ENCODE measurements at places on chromosomes 3 and 15. TPM values are rescaled to one million over a fixed set of nuclear protein-coding genes. Genes with fewer than 3 reads are reported as not detected.

DNA sequence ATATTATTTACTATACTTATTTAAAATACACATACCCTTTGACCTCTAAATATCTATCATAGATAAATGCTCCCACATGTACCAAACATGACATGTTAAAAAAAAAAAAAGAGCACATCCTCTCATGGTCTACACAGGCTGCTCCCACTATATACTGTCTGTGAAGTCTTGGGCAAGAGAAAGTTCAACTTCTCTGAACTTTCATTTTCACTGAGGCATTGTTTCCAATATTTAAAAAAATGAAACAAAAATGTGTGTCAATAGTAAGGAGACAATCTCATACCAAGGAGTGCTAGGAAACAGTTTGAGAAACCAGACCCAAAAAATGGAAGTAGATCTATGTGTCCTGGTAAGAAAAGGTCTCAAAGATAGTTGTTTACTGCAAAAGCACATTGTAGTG is 29.3 kb downstream of the SLC4A7 start:
- no peak for DNase-seq

DNA sequence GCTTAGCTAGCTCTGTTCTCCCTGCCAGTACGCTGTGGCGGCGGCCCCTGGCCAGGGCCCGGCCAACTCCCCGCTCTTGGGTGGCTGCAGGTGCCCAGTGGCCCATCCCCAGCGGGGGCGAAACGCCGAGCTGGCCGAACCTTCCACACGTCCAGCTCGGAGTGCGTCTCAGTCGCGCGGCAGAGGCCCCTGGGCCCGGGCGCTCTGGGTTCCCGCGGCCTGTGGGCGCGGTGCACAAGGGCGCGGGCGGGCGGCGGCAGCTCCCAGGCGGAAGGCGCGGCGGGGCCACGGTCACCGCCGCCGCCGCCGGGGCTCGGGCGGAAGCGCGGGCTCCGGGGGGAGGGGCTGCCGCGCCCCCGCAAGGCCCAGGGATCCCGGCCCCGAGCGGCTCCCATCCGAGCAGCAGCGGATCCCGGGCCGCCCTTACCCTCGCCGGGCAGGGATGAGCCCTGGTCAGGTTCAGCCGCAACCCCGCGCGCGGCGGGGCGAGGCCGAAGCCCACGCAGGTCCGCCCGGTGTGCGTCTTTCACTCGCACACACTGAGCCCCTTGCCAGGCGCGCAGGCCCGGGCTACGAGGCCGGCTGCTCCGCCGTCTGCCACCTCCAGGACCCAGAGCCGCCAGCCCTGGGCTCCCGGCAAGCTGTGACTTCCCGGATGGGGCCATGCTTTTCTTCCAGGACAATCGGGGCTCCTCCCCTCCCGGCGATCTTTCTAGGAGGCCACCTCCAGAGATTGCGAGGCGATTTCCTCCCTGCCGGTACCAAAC is 54.2 kb downstream of the CCDC54 start:
- peak; percentile 76 for DNase-seq

DNA sequence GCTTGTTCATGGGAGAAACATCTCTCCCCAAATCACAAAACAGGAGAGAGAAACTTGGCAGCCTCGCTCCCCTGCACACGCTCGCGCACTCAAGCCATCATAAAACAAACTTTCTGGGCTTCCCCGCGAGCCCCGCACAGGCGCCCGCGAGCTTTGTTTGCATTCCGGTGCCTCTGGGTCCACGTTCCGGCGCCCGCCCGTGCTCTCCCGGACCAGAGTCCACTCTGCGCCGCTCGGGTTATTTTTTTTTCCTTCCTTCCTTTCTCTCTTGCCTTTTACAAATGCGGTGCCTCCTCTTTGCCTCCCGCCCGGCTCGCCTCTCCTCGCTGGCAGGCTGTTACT is 363 bp downstream of the MAGI1 start:
- no peak for DNase-seq

DNA sequence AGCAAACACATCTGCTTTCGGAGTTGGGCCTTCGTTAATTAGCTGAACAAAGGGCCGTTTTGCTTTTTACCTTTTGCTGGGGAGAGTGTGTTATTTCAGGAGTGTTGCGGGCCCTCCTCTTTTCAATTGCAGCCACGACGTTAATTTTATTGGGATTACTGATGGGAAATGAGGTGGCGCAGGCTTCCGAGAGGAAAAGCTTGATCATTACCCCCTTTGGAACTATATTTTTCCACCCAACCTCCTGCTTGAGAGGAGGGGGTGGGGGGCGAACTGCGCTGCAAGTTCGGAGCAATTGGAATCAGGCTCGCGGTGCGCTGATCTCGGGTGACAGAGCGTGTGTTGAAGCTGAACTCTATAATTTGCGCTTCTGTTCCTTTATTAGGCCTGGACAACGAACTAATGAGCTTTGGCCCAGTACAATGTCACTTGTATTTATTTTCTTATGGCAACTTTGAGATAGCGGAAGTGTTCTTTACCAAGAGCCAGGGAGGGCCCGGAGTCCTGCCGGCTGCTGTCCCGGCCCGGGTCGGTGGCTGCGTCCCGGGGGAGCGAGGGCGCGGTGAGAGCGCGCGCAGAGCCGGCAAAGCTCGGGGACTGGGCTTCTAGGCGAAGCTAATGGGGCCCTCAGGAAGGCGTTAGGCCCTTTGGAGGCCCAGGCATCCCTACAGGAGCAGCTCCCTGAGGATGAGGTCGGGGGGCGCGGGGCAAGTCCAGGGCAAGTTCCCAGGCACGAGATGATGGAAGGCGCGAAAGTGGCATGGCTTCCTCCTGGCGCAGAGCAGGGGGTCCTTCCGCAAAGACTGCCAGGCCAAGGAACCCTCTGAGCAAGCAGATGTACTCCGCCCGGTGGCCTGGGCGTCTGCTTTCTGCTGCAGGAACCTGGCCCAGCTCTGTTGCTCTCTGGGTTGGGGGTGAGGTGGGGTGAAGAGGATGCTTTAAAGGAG is 12.9 kb downstream of the NR2F2 start:
- DNase-seq = peak; percentile 4

GRCh38 chr3:63943678-63944077 is 31.5 kb upstream of the SCAANT1 start:
- no peak for DNase-seq

GRCh38 chr3:39291903-39292329 is 12.1 kb upstream of the CX3CR1 start:
- peak; percentile 52 for DNase-seq

- DNase-seq = no peak
Observed at GRCh38 chr3:25226747-25227146, 201.3 kb upstream of the RARB start.

DNA sequence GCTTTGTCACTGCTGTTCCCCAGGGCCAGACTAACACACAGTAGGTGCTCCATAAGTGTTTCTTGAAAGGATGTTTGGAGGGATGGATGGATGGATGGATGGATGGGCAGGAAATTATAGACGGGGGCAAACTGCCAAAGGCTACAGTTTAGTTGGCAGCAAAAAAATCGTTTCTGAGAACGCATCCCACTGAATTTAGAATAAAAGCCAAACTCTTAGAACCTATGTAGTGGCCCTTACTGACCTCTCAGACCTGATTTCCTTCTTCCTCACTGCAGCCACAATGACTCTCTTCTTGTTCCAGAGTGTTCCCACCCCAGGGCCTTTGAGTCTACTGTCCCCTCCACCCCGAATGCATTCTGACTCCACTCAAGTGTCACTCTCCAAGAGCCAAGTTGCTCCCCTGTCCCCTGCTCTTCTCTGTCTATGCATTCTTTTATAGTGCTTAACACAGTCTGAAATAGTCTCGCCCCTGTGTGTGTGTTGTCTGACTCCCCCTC is 5.2 kb upstream of the GATA2 start:
- DNase-seq = no peak

GRCh38 chr15:65948383-65948782 is 79.1 kb downstream of the RAB11A start:
- DNase-seq = no peak

DNA sequence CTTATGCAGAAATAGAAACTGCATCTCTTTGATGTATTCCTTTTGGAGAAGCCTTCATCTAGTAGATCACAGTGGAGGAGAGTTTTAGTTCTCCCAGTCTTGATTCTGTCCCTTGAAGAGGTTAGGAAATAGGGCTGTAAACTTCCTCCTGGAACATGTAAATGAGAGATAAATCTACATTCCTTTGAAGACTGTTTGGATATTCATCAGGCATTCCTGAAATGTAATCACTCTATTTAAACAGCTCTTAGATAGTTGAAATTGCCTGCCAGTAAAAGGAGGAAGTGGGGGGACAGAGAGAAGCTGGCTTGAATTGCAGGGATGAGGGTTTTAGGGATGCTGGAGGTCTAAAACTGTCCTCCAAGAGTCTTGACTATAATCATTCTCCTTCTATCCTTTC is 254.3 kb upstream of the LRRC3B start:
- DNase-seq = no peak

GRCh38 chr3:45555086-45555591 is 39.4 kb upstream of the LIMD1 start:
- DNase-seq = no peak

GRCh38 chr3:45547764-45548680 is 46.5 kb upstream of the LIMD1 start:
- peak; percentile 5 for DNase-seq

GRCh38 chr15:81092559-81092902 is 41.5 kb upstream of the CFAP161 start:
- DNase-seq = no peak

GRCh38 chr15:98039596-98039995 is 79.1 kb downstream of the ARRDC4 start:
- DNase-seq = no peak

GRCh38 chr3:32564195-32564594 is 6.5 kb downstream of the DYNC1LI1 start:
- no peak for DNase-seq

DNA sequence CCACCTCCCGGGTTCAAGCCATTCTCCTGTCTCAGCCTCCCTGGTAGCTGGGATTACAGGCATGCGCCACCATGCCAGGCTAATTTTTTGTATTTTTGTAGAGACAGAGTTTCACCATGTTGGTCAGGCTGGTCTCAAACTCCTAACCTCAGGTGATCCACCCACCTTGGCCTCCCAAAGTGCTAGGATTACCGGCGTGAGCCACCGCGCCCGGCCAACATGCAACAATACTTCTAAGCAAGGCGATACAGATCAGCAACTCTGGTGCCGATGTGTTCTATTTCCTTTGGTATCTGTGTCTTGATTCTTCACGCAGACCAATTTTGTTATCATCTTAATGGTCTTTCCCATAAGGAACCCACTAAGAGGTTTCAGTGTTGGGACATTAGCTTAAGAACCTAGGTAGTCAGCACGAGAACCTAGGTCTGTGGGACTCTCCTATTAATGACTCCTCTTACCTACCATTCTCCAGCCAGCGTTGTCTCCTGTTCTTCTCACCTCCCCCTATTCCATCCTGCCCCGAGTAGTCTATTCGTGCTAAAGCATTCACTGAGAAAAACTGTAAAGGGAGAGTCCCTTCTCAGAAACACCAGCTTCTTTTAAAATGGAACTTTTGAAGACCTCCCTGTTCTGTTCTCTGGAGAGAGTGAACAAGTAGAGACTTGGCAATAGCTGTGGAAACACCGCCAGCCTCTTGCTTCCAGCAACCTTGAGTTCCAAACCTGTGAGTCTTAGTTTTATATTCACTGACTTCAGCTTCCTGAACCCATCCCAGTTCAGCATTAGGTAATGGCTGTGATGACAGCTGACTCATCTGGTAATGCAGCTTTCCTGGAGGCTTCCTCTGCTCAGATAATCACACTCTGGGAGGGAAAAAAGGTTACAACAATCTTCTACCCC is 61.2 kb downstream of the TSC22D2 start:
- DNase-seq = peak; percentile 63

- DNase-seq = no peak
Observed at GRCh38 chr3:6132684-6133432, 728.1 kb upstream of the GRM7 start.

DNA sequence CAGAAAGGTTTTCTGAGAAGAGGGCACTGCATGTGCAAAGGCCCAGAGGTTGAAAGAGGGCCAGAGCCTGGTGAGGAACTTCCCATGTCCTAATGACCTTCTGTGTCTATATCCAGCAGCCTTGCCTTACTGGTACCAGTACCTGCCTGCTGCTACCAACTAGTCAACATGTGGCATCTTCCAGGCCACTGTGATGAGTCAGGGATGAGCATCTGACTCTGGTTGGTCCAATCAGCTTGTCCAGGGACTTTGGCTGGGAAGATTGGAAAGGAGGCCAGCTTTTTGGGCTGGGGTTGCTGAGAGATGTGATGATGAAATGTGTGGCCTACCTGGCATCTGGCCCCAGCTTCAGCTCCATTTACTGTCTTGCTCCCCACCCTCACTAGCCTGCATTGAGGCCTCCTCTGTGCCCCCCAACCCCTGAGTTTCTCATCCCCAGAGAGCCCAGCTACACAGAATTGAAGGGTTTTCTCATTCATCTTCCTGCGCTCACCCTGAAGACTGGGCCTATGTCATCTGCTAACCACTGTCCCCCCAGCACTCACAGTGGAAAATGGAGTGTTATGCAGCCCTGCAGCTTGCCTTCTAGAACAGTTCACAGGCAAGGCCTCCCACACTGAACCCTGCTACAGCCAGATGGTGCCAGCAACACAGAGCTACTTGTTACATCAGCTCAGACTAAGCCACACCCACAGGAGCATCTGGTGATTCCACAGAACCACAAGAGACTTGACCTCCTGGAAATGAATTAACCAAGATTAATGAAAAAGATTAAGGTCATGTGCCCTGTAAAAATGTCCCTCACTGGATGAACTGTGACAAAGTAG is 1.3 kb upstream of the TWF2 start:
- DNase-seq = peak; percentile 47

The CCDC71 gene
- total RNA-seq = 10.4 TPM

The ADGRG7 gene
- 2.7 TPM for total RNA-seq

The DAZL gene
- total RNA-seq = not detected

The FEZF2 gene
- total RNA-seq = not detected

The CEP63 gene
- 31.8 TPM for total RNA-seq

The TMEM42 gene
- 8.8 TPM for total RNA-seq

The KBTBD13 gene
- total RNA-seq = not detected

The CDCP1 gene
- 0.13 TPM for total RNA-seq

The SNTN gene
- not detected for total RNA-seq

The KCNH8 gene
- not detected for total RNA-seq

The GALNT15 gene
- total RNA-seq = not detected

The P3H2 gene
- total RNA-seq = 19.6 TPM
